ENCODE measurements at places on chromosomes 5 and 9.

GRCh38 chr5:147734894-147735293, 47.6 kb downstream of the JAKMIP2 start:
- DNase-seq, result no peak

DNA sequence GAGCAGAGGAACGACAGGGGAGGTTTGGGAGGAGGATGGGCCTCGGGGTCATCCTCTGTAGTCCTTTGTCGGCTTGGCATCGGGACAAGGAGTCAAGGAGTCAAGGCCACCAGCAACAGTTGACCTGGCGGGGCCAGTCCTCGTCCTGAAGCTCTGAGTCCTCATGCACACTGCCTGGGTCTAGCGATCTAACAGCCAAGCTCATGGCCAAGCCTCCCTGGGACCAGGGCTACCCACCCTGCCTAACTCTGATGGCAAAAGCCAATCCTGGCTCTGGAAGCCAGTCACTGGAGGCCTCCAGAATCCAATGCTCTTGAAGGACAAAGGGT, 49.8 kb downstream of the CAMK2A start:
- DNase-seq, result no peak

GRCh38 chr9:91915524-91916263, 34.3 kb downstream of the ROR2 start:
- DNase-seq, result no peak

DNA sequence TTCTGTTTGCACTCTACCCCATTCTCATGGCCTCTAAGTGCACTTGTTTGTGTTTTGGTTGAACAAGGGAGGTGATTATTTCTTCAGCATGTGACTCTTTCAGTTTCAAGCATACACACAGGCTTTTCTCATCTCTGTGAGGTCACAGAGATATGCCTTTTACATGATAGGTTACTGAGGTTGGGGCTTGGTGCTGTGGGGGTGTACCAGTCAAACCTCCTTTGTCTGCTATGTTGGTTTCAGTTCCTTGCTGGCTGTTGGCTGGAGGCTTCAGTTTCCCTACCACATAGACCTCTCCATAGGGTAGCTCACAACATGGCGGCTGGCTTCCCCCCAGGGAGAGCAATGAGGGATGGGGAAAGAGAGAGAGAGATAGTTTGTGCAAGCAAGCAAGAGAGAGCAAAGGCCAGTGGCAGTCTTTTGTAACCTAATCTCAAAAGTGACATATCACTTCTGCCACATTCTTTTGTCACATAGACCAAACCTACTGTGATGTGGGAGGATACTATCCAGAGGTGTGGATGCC, 96.7 kb upstream of the SEMA6A start:
- DNase-seq, result no peak

- DNase-seq, result no peak
These were observed 31.7 kb upstream of the AFAP1L1 start for GRCh38 chr5:149239917-149240316.

- no peak for DNase-seq
These were observed 5.0 kb upstream of the IRX2 start for GRCh38 chr5:2756211-2757152.

DNA sequence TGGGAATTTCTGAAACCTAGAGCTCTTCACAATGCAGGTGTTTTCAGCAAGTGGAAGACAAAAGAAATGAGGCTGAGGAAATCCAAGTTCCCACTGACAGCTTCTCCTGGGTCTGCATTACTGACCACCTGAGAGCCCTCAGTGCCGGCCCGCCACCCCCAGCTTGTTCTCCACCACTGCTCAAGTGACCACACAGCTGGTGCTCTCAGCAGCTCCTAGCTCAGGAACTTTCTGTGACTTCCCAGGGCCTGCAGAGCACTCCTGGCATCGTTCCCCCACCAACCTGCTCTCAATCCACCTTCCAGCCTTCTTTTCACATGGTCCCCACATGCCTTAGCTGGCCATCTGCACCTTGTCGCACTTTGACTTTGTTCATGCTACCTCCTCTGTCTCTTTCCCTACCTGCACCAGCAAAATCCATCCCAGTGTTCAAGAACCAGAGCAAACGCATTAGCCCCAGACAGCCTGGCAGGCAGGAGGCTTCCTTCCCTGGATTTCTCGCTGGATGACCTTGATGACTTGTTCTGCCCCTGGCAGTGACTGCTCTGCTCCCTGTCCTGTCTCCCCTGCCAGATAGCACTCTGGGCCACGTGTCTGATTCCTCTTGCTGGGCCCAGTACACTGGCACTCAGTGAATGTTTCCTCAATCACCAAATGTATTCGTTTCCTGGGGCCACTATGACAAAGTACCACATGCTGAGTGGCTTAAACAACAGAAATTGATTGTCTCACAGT, 35.1 kb upstream of the NANS start:
- DNase-seq, result no peak

DNA sequence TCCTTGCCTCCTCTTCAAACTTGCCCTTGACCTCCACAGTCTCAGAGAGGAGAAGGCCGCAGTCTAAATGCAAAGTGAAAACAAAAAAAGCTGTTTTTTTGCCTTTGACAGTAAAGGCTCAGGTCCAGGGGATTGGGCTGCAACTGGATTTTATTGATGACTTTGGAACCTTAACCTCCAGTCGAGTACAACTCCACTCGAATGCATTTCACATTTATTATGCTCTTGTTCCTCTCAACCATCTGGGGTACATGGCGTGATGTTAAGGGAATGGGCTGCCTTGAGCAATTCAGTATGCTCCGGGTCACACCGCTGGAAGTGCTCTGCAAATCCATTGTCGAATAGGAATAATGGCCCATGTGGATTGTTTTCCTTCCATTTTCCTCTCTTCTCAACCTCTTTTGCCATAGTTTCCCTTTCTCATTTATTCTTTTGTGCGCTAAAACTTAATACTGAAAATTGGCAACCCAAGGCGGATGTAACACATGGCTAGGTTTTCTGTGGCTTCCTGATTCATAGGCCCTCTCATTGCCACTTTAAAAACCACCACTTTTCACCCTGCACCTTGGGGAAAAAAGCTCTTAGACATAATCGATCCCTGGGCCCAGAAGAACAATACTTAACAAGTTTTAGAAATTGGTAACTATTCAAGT, 34.3 kb downstream of the ITK start:
- DNase-seq, result no peak

DNA sequence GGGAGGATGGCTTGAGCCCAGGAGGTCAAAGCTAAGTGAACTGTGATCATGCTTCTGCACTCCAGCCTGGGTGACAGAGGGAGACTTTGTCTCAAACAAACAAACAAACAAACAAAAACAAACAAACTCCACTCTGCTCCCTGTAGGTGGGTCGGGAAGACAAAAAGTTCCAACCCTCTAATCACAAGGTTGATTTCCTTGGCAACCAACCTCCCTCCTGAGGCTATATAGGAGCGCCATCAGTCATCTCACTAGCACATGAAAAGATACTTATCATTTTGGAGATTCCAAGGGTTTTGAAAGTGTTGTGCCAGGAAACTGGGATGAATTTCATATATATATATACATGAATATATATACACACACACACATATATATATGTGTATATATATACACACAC, 160.5 kb downstream of the TUSC1 start:
- no peak for DNase-seq

DNA sequence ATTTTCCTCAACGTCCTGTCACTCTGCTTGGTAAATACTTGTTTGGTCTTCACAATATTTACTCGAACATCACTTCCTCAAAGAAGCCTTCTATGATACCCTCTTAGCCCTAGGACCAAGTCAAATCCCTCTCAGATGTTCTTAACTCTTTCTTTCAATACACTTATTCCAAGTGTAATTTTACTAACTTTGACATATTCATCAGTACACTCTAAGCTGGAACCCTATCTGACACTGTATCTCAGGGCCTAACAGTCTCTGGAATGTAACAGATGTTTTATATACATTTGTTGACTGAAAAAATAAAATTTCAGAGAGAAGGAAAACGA, 19.6 kb downstream of the SIL1 start:
- DNase-seq, result no peak

- DNase-seq, result peak; percentile 21
These were observed 546 bp downstream of the DNAJB5 start for GRCh38 chr9:34989946-34990635.

DNA sequence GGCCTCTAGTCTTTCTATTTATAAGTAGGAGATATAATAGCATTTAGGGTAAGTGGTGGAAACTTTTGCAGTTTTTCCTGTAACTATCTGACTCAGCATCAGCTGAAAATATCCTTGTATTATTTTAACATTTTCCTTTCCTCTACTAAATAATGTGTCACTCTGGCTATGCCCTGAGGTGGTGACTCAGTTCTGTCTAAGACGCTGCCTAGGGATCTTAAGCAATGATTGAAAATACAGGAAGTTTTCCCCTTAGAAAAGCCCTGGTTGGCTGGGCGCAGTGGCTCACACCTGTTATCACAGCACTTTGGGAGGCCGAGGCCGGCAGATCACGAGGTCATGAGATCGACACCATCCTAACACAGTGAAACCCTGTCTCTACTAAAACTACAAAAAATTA, 9.3 kb upstream of the EDIL3 start:
- DNase-seq, result peak; percentile 42

DNA sequence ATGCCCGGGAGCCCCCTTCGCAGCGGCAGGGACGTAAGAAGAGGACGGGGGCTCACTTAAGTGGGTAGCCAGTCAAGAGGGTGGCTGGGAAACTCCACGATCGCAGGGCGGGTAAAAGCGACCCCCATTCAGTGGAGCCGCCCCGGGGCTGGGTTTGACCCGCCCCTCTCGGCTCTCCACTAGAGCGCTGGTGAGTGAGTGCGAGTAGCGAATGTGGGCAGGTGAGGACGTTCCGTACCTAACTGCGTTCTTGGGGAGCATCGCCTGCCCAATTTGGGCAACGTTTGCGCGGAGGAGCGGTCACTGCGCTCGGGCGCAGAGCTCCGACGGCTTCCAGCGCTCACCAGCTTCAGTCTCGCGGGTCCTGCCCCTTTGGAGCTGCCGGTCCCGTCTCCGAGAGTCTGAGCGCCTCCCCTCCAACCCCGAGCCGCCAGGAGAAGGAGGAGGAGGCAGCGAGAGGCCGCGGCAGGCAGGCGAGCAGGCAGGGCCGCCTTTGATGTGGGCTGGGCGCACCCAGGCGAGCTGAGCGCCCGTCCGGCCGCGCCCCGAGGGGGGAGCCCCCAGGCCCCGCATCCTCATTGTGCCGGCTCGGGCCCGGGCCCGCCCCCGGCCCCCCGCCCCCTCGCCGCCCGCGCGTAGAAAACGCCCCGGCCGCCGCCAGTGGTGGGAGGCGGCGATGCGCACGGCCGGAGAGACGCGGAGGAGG, at the start of gene FGF18:
Gene FGF18 (plus strand): TSS at position 666 of the 706 bp plus-strand sequence. CDS start 553 bp downstream, outside the sequence.
- DNase-seq, result no peak

DNA sequence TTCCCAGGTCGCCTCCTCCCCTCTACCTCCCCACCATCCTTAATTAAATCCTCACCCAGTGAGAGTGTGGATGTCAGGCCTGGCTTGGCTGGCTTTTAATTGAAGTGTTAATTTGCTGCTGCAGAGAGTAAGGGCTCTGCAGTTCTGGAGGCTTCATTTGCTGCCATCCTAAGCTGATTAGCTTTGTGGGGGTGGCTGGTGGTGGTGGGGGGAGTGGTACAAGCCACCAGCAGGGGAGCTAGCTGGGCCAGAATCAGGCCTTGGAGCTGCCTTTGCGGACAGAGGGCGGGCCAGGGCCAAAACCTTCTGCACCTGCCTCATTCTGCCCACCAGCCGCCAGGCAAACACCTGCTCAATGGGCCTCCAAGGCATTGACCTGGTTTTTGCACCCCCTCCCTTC, 26.8 kb upstream of the TIFAB start:
- DNase-seq, result no peak

DNA sequence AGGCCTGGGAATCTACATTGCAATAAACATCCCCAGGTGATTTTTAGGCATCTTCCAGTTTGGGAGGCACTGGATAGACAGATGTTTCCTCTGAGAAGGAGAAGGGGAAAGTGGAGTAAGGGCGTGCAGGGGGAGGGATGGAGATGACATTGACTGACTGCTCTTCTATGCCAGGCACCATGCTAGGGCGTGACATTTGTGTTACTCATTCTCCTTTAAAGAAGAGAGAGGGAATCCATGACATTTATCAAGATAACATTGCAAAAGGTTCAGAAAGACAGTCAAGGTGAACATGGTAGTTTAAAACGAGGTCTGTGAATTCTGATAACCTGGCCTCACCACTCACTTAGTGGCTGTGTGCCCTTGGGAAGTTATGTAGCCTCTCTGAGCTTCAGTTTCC, 35.8 kb downstream of the FGF1 start:
- DNase-seq, result no peak

DNA sequence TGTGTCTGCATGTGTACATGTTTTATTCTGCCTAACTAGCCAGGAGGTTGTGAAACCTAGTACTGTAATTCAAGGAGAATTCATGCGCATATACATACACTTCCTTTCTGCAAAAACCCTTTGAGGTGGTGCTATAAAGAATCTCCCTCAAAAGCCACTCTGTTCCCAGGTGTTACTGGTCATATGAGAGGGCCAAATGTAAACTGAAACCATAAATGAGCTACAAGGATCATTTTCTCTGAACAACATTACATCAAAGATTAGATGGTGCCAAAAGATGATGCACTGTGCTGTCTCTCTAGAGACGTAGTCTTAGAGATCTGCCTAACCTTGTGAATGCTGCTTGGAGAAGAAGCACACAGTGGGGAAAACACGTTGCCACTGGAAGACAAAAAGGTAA, 15.7 kb downstream of the NREP start:
- DNase-seq, result no peak

GRCh38 chr5:73096239-73096575, 24.2 kb upstream of the TMEM171 start:
- no peak for DNase-seq

- DNase-seq, result no peak
These were observed 140.1 kb downstream of the NR3C1 start for GRCh38 chr5:143263272-143263810.

DNA sequence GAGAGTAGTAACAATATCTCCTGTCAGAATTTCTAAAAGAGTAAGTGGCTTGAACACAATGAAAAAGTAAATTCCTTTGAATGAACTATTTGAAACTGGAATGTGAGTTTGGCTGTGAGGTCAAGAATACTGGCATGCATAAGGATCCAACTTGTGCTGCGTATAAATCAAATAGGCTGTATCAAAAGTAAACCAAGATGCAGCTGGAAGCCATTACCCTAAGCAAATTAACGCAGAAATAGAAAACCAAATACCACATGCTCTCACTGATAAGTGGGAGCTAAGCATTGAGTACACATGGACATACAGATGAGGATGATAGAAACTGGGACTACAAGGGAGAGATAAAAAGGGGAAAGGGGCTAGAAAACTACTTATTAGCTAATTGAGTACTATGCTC, 24.0 kb upstream of the SRFBP1 start:
- DNase-seq, result no peak

GRCh38 chr5:38782180-38782835, 63.5 kb upstream of the OSMR start:
- no peak for DNase-seq

GRCh38 chr9:7341571-7341970, 458.0 kb downstream of the DMAC1 start:
- DNase-seq, result no peak

GRCh38 chr5:82325155-82325554, 47.0 kb upstream of the RPS23 start:
- no peak for DNase-seq
